ENCODE measurements at places on chromosomes 3 and 15.

DNA sequence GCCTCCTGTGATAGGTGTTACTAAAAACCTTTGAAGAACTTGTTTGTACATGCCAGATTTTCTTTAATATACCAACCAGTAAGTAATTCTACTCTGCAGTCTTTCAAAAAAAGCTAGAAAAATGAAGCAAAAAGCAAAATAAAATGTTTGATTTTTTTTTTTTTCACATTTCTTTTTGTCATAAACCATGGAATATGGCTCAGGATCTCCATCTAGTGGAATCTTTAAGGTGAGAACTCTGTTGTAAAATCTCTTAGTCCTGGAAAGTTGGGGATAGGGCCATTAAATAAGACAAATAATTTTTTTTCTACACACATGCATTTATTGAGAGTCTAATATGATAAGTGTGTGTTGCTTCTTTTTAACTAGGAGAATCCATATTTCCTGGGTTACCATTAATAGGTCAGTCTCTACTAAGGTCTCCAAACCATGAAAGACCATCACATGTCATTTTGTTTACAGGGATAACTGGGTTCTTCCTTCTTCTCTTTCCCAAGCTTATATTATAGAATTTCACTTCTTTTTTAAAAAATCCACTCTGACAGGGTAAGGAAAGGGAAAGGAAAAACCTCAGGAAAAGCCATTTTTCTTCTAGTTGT lies 84.6 kb downstream of the SLC9A9 start:
- DNase-seq: no peak

DNA sequence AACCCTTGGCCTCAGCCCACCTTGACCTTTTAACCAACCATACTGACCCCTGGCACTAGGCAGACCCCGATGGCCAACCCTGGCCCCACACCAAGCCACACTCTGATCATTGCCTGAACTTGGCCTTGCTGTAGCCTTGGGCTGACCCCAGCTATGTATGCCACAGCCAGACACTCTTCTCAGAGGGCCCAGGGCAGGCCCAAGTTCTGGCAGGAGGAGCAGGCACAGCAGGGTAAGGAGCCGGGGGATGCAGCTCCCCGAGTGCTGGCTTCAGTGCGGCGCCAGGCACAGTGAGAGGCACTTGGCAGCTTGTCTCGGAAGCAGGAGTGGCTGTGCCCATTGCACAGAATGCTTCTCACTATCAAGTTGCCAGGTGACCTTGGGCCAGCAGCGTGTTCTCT lies 22.3 kb downstream of the PRR20G start:
- DNase-seq: no peak

DNA sequence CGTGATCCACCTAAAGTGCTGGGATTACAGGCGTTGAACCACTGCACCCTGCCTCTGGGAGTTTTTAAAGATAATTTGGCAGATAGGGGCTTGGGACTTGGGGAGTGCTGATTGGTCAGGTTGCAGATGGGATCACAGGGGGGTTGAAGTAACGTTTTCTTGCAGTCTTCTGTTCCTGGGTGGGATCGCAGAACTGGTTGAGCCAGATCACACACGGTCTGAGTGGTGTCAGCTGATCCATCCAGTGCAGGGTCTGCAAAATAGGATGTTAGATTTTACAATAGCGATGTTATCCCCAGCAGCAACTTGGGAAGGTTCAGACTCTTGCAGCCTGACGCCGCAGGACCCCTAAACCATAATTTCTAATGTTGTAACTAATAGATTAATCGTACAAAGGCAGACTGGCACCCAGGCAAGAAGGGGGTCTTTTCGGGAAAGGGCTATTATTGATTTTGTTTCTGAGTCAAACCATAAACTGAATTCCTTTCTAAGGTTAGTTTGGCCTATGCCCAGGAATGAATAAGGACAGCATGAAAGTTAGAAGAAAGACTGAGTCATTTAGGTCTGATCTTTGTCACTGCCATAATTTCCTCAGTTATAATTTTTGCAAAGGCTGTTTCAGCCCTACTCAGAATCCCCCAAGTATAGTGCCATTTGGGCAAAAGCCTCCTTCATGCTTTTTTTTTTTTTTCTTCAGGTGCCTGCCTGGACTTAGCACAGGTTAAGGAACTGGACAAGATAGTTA lies 1.5 kb upstream of the CA12 start:
- no peak for DNase-seq

DNA sequence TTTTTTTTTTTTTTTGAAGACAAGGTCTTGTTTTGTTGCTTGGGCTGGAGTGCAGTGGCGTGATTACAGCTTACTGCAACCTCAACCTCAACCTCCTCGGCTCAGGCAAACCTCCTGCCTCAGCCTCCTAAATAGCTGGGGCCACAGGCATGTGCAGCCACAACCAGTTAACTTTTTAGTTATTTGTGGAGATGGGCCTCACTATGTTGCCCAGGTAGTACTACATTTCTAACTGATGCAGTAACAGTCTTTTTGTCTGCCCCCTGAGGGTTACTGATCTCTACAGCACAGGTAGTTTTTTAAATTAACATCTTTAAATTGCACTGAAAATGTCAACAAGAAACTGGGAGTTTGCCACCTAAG lies 3.4 kb upstream of the LMLN start:
- DNase-seq: no peak

- no peak for DNase-seq
Measured at GRCh38 chr15:34292621-34293020, 45.0 kb downstream of the SLC12A6 start.

DNA sequence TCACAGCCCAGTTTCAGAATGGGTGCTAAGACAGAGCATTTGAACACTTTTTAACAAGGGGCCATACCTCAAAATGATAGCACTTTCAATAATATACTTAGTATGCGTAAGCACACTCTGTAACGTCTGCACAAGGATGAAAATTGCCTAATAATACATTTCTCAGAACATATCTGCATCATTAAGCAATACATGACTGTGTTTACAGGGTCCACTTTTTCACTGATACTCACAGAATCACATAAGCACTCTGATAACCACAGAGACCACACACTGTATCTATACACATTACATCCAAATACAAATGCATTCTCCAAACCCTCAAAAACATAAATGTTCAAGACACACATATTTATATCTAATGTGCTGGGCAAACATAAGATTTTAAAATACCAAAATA lies 79.8 kb downstream of the NR1I2 start:
- no peak for DNase-seq

DNA sequence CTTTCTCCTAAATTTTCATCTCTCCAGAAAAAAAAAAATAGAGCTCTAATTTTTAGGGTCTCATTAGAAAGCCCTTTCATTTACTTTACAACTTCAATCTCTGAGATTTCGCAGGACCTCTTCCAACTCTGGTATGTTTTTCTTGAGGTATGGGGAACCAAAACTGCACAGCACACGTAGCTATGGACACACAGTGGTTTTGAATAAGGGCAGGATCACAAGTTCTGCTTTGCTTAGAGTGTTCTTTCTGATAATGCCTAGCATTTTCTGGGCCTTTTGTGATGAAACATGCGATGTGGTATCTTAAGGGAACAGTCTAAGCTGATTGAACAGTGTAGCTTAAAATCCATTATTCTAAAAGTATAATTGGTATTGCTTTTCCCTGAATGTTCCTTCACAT lies 25.3 kb downstream of the ZNF592 start:
- no peak for DNase-seq

GRCh38 chr3:40585381-40586016 lies 60.7 kb downstream of the ZNF621 start:
- DNase-seq: no peak

- no peak for DNase-seq
Measured at GRCh38 chr3:10116138-10116460, 624 bp downstream of the BRK1 start.

DNA sequence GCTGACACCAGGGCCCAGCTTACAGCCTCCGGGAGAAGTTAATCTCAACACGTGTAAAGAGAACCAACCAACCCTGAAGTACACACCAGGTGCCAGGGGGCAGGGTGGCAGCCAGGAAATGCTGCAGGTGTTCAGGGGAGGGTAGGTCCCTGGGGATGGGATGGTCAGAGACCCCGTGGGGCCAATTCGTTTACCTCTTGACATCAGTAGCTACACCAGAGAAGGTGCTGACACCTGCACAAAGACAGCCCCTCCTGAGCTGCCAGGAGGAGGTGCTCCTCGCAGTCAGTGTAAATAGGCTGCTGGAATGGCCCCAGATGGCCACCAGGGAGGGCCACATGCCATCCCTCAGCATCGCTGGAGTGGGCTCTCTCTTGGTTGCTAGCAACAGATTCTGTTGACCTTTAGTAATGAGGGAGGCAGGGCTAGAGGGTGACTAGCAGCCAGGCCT lies 52.8 kb downstream of the CORO2B start:
- no peak for DNase-seq

GRCh38 chr15:42728560-42728959 lies 8.4 kb downstream of the CDAN1 start:
- DNase-seq: no peak

GRCh38 chr15:54681584-54681983 lies 515.2 kb downstream of the RSL24D1 start:
- DNase-seq: no peak

DNA sequence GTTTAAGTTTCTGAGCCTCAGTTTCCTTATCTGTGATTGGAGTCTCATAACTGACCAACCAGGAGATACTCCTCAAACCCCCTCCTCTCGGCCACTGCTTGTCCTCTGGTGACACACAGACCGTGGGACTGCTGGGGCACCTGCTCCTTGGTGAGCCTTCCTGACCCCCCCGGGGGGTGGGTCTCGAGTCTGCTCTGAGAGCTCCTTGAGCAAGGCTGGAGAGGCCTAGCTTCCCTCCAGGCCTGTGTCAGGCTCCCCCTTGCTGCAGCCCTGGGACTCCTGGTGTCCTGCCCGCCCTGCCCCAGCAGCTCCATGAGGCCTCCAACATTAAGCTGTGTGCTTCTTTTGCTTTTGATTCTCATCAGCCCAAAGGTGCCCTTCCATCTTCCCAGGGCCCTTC lies 27.7 kb downstream of the SRPRB start:
- DNase-seq: no peak

DNA sequence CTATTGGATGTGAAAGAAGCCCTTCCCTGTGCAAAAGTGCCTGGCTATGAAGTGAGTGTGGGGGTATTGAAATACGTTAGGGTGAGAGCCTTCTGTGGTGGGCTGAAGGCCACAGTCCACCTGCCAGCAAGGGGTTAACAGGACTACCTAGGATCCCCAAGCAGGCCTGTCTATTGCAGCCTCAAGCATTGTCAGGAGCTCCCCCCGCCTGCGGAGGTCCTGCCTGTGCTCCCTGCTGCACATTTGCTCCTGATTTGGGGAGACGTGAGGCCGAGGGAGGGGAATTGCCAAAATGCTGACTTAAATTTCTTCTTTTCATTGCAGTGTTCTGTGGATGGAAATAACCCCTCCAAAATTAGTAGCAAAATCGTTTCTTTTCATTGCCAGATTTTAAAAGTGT lies 56.2 kb downstream of the GABRG3 start:
- DNase-seq: no peak

GRCh38 chr3:119305286-119305685 lies 11.1 kb downstream of the ARHGAP31 start:
- DNase-seq: no peak

Measured in stimulated activated CD4-positive, alpha-beta T cell treated with anti-CD3 and anti-CD28 coated beads, Interleukin-15, amount 100 ng/mL, for 1 hour (primary cell).